ENCODE measurements at places on chromosomes 4 and X.

DNA sequence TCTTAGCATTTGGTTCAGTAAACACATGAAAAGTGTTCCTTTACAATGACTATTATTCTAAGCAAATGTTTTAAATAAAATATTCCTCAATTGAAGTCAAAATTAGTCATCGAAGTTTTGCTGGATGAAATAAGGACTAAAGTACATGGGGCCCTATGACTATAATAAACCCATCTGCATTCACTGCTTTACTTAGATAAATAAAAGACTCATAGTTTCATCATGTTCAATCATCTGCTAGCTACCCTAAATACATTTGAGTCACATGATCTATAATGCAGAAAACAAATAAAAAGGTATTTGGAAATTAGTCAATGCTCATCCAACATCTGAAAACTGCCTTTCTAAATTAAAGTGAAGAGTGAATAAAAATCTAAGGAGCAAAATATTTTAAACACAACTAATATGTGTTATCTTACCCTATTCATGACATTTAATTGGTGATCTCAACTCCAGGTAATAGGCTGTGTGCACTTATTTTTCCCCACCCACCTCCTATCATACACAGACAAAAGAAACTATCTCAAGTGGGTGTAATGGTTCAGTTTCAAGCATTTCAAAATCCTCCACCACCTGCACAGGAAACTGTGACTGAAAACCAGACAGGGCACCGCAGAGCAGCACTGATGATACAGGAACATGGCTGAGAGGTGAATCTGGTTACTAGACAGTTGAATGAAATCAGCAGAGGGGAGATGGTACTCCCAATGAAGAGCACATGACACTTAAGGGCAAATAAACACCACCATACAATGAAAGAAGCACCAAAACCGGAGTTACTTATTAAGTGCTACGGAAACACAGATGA is 78.6 kb downstream of the CAMK2D start:
- DNase-seq = no peak

DNA sequence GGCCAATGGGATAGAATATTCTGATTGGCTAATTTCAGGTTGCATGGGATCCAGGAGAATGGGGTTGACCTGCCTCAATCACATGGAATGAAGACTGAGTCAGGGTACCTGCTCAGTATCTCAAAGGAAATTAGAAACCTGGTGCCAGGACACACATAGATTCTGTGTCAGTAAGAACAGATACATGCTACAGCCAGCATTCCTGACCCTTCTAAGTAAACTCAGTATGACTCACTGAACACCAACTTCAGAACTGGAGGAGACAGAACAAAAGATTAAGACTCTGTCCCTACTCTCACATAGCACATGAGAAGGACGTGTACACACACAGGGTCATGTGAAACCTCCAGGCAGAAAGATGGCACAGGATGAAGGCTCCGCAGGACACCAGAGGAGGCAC is 54.5 kb downstream of the FAM184B start:
- no peak for DNase-seq

GRCh38 chrX:119690921-119691716 is 1.8 kb downstream of the SEPTIN6 start:
- DNase-seq = no peak

DNA sequence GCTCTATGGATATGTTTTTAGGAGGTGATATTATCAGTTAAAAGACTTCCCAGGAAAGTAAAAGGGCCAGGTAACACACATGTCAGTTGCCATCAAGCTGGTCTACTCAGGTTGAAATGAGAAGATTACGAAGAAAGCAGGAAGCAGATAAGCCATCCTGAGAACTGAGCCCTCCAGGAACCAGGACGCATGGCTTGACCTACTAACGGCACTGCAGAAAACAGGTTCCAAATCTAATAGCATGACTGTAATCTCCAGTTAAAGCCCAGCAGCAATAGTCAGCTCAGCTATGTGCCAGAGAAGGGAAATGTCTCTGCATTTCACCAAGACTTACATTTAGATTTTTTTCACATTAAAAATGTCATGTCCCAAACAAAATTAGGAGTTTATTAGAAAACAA is 77.9 kb downstream of the APBB2 start:
- DNase-seq = no peak

- DNase-seq = no peak
These were observed 115.3 kb downstream of the ATP8A1 start for GRCh38 chr4:42541647-42542046.
